ENCODE measurements at places on chromosomes 7 and 10. TPM values are rescaled to one million over a fixed set of nuclear protein-coding genes. Genes with fewer than 3 reads are reported as not detected.

Gene GSTO2
- total RNA-seq, result 1.4 TPM

DNA sequence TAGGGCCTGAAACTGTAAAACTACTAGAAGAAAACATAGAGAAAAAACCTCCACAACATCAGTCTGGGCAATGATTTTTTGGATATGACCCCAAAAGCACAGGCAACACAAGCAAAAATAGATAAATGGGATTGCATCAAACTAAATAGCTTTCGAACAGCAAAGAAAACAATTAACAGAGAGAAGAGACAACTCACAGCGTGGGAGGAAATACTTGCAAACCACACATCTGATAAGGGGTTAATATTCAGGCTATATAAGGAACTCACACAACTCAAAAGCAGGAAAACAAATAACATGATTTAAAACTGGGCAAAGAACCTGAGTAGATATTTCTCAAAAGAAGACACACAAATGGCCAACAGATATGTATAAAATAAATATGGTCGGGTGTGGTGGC is 7.7 kb upstream of the GSTK1 start:
- DNase-seq, result no peak

Gene SPDYE11
- not detected for total RNA-seq

Gene PALS2
- total RNA-seq, result 19.0 TPM

DNA sequence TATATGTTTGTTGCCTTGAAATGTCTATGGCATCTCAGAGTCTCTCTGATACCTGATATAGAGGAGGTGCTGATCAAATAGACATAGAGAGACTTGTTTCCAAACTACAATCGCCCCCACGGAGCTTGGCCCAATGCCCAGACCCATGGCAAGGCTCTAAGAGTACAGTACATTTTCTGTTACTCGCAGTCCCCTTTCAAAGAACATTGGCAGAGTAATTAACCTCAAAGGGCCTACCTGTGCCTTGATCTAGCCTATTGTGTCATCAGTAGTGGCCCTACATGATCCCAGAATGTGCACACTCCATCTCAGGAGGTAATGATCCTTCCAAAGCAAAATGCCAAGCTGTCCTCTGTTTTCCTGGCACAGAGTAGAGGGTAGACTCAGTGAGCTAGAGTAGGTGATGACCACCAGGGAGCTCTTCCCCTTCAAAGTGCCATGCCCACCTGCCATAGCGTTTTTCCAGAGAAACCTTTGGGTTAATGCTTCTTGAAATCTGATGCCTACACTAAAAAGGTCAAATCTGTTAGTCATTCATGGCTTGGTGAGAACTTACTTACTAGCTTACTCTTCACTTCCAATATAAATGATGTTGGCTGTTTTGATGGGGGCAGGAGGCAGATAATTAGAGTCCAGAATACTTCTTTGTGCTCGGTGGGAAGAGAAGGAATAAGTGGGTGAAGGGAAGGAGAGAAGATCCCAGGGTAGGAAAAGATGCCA is 41.2 kb upstream of the ACSL5 start:
- DNase-seq, result no peak
